ENCODE measurements at places on chromosomes 12 and 14. TPM values are rescaled to one million over a fixed set of nuclear protein-coding genes. Genes with fewer than 3 reads are reported as not detected.
A peak's percentile ranks its signal among the peaks of the same experiment; 100 is the strongest.

The FSCB gene
- 0.12 TPM for total RNA-seq

The SLC38A2 gene
- 284 TPM for total RNA-seq

The TAMALIN gene
- 85.5 TPM for total RNA-seq

The CIROP gene
- total RNA-seq = not detected

The PMCH gene
- not detected for total RNA-seq

The ACVRL1 gene
- total RNA-seq = 242 TPM

The IRAK3 gene
- 50.7 TPM for total RNA-seq

The ALDH1L2 gene
- total RNA-seq = 9.7 TPM

The DYRK4 gene
- 41.4 TPM for total RNA-seq

GRCh38 chr12:108649669-108650068 is 16.0 kb upstream of the SELPLG start:
- DNase-seq = no peak
- no peak overlapping the region for H3K4me3 ChIP-seq
- peaks cover 81% of the 10 kb centered on the region for H3K36me3 ChIP-seq
- H3K27me3 ChIP-seq = no peaks in the 10 kb centered on the region

DNA sequence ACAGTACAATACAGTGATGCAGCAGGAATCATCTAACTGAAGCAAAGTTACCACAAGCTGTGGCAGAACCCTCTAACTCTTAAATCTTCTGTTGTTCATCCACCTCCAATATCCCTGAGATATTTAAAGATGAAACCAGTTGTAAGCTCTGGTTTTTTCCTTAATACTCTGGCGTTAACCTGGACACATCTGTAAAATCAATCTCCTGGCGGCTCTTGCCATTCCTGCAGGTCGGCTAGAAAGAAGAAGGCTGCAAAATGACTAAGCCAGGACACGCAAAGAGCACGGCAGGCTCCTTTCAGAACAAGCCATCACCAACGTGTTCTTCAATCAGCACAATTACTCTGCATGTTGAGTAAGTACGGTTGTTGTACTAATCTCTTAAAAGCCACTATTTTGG is 309.3 kb downstream of the MED13L start:
- DNase-seq = no peak
- H3K4me3 ChIP-seq = no peak overlapping the region
- peaks cover 4% of the 10 kb centered on the region for H3K4me1 ChIP-seq
- no peaks in the 10 kb centered on the region for H3K27me3 ChIP-seq
- H3K36me3 ChIP-seq = peaks cover 99% of the 10 kb centered on the region
- no peak overlapping the region for H3K27ac ChIP-seq

DNA sequence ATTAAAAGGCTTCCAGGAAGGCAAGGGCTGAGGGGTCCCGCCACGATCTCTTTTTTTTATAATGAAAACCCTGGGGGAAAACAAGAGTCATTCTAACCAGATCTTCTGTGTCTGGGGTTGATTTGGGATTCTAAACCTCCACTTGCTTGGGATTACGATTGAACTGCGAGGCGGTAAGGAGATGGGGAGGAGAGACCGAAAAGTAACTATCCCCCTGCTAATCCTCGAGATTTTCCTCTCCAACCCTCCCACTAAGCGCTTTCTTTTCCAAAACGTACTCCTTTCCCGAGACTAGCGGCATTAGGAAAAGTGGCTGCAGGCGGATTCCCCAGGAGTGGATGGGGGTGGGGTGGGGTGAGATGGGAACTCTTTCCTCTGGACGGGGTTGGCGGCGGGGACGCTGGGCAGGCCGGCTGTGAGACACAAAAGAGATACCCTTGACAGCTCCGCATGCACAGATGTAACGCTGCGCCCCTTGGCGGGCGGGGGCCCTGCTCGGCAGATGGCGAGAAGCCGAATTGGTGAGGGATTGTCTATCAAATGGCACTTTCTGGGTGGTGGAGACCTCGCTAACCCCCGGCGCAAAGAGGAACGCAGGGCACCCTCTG is 830 bp upstream of the SRRM4 start:
- H3K4me3 ChIP-seq = no peak overlapping the region
- peaks cover 7% of the 10 kb centered on the region for H3K4me1 ChIP-seq
- H3K27me3 ChIP-seq = peaks cover 51% of the 10 kb centered on the region
- H3K27ac ChIP-seq = no peak overlapping the region
- H3K36me3 ChIP-seq = no peaks in the 10 kb centered on the region
- DNase-seq = no peak

DNA sequence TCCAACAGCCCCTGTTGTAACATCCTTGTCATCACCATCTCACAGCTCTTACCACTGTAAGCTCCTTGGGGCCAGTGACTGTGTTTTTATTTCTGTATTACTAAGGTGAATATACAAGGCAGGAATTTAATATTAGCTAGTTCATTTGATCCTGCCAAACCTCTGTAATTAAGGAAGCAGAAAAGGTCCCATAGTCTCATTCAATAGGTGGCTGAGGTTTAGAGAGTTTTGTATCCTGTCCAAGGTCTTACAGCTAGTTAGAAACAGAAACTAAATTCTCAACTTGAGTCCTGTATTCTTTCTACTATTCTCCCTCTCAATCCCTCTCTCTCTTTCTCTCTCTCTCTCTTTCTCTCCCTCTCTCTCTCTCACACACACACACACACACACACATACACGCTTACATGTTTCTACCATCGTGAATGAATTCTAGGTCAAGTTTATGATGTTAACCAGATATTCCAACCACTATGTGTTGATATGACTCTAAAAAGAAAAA is 543 bp upstream of the GLIPR1 start:
- H3K36me3 ChIP-seq = no peaks in the 10 kb centered on the region
- H3K27me3 ChIP-seq = no peaks in the 10 kb centered on the region
- peak overlapping the region; percentile 48 for H3K4me3 ChIP-seq
- DNase-seq = no peak
- peak overlapping the region; percentile 82 for H3K27ac ChIP-seq

DNA sequence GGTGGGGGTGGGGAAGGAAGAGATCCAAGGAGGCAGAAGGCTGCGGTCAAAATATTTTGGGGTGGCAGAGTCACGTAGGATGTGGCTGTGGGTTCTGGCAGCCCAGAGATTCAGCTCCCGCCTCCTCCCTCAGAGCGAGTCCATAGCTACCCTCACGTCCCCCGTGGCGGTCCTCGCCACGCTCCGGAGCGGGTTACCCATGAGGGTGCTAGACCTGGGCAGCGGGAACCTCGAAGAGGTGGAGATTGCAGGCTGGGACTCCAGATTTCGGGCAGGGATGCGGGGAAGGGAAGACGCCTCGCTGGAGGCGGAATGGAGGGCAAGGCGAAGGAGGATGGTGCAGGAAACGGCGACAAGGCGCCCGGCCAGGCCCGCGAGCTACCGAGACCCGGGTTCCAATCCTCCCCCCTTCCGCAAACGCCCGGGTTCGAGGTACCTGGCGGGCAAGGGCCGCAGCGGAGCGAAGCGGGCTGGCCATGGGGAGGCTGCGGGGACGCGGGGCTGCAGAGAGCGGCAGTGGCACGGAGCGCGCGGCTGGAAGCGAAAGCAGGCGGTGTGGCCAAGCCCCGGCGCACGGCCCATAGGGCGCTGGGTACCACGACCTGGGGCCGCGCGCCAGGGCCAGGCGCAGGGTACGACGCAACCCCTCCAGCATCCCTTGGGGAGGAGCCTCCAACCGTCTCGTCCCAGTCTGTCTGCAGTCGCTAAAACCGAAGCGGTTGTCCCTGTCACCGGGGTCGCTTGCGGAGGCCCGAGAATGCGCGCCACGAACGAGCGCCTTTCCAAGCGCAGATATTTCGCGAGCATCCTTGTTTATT is 46.2 kb downstream of the BCAT1 start:
- H3K36me3 ChIP-seq = no peaks in the 10 kb centered on the region
- peak; percentile 63 for DNase-seq
- peaks cover 34% of the 10 kb centered on the region for H3K4me1 ChIP-seq

GRCh38 chr12:129844662-129845220 is 59.1 kb downstream of the TMEM132D start:
- no peak overlapping the region for H3K4me3 ChIP-seq
- H3K4me1 ChIP-seq = no peaks in the 10 kb centered on the region
- no peak for DNase-seq
- peaks cover 4% of the 10 kb centered on the region for H3K27me3 ChIP-seq
- no peak overlapping the region for H3K27ac ChIP-seq
- H3K36me3 ChIP-seq = no peaks in the 10 kb centered on the region

GRCh38 chr12:98439981-98440581 is 75.3 kb upstream of the TMPO start:
- peak overlapping the region; percentile 11 for H3K4me3 ChIP-seq
- no peaks in the 10 kb centered on the region for H3K36me3 ChIP-seq
- peak overlapping the region; percentile 78 for H3K27ac ChIP-seq
- H3K27me3 ChIP-seq = no peaks in the 10 kb centered on the region
- DNase-seq = peak; percentile 70

DNA sequence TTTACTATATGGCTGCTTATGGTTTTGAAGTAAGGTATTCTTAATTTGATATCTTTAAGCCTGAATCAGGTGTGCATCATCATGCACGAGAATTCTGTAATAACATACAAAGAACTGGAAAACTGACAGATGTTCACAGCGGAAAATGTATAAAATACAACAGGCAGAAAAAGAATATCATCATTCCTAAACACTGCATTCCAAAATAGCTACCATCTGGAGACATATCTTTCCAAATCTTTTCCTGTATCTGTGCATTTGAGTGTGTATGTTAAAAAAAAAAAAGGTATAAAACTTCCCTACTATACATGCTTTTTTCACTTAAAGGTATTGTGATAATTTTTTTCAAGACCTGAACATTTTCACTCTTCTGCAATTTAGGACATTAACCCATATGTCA is 13.7 kb downstream of the PTPRO start:
- H3K36me3 ChIP-seq = no peaks in the 10 kb centered on the region
- no peak overlapping the region for H3K4me3 ChIP-seq
- H3K4me1 ChIP-seq = no peaks in the 10 kb centered on the region

- no peaks in the 10 kb centered on the region for H3K36me3 ChIP-seq
- H3K27me3 ChIP-seq = peaks cover 15% of the 10 kb centered on the region
- no peak overlapping the region for H3K4me3 ChIP-seq
- no peaks in the 10 kb centered on the region for H3K4me1 ChIP-seq
Measured at GRCh38 chr14:99254328-99255009, 17.5 kb downstream of the BCL11B start.

GRCh38 chr14:92549105-92549858 is 35.7 kb downstream of the RIN3 start:
- H3K4me1 ChIP-seq = peaks cover 51% of the 10 kb centered on the region
- H3K27ac ChIP-seq = peak overlapping the region; percentile 77
- H3K4me3 ChIP-seq = no peak overlapping the region
- no peaks in the 10 kb centered on the region for H3K36me3 ChIP-seq
- DNase-seq = no peak

GRCh38 chr12:47105914-47106674 is 26.3 kb upstream of the AMIGO2 start:
- H3K4me3 ChIP-seq = no peak overlapping the region
- H3K36me3 ChIP-seq = no peaks in the 10 kb centered on the region
- DNase-seq = no peak

GRCh38 chr12:101642115-101643067 is 47.6 kb downstream of the MYBPC1 start:
- H3K27me3 ChIP-seq = peaks cover 9% of the 10 kb centered on the region
- peak; percentile 59 for DNase-seq
- H3K4me1 ChIP-seq = no peaks in the 10 kb centered on the region
- no peaks in the 10 kb centered on the region for H3K36me3 ChIP-seq
- H3K27ac ChIP-seq = no peak overlapping the region

DNA sequence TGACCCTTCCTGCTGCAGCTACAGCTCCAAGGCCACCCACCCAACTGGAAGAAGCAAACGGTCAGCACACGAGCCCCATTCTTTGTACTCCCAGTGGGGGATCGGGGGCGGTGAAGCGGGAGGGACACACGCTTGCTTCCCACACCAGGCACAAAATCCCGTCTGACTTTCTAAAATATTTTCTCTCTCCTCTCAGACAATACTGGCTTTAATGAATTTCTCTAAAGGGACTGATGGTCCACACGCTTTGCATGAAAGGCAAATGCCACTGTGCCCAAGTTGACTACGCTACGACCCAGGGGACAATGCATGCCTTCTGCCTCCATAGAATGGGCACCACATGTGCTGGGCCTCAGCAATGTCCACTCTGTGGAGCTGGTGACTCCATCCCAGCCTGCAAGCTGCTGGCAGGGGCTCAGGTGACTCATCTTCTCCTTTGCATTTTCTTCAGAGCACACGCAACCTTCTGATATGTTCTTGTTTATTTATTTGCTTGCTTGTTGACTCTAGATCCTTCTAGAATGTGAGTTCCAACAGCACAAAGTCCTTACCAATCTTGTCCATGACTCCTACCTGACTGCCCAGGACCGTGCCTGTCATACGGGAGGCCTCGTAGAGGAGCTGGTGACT is 15.6 kb downstream of the SYNE3 start:
- DNase-seq = no peak
- peaks cover 10% of the 10 kb centered on the region for H3K36me3 ChIP-seq
- H3K27ac ChIP-seq = no peak overlapping the region
- peaks cover 46% of the 10 kb centered on the region for H3K4me1 ChIP-seq
- H3K27me3 ChIP-seq = no peaks in the 10 kb centered on the region

GRCh38 chr12:21169878-21170472 is 39.0 kb downstream of the SLCO1B1 start:
- no peak overlapping the region for H3K27ac ChIP-seq
- H3K27me3 ChIP-seq = no peaks in the 10 kb centered on the region
- no peaks in the 10 kb centered on the region for H3K36me3 ChIP-seq
- no peak for DNase-seq

DNA sequence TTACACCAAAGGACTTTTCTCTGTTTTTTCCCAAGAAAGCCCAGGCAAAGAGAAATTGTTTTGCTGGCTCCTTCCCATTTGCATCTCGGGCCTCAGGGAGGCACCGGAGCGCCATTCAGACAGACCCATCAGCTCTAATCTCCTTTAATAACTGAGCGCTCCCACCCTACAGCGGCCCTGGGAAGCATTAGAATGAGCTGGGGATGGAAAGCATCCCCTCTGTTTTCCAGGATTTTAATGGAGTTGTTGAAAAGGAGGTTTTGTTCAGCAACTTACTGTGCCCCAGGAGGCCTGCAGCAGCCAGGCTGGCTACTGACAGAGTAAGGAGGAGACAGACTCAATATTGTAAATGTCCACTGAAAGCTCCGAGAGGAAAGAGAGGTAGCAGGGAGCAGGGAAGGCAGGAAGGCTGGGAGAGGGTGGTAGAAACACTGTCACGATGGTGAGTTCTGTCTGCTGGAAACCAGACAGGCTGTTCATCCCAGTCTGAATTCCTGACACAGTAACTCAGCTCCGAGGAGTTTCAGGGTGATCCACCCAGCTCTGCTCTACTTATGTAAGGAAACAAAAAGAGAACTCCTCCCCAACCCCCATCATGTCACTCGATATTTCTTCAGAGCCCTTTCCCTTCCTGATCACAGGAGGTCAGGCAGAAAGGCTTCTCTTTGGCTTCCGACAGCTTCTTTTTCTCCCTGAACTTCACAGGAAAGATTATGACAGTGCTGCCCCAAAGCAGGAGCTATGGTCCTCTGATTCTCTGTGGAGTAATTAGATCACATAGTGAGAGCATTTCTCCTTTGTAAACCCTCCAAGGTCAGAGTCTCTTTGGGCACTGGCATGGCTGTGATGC is 62.5 kb upstream of the TMEM132D start:
- no peak overlapping the region for H3K27ac ChIP-seq
- peaks cover 7% of the 10 kb centered on the region for H3K27me3 ChIP-seq
- DNase-seq = no peak

- H3K27ac ChIP-seq = no peak overlapping the region
- H3K36me3 ChIP-seq = no peaks in the 10 kb centered on the region
- no peak overlapping the region for H3K4me3 ChIP-seq
- no peaks in the 10 kb centered on the region for H3K27me3 ChIP-seq
- H3K4me1 ChIP-seq = peaks cover 47% of the 10 kb centered on the region
- DNase-seq = no peak
Measured at GRCh38 chr14:93317875-93318807, 14.7 kb downstream of the BTBD7 start.

GRCh38 chr12:122022393-122023338 is 982 bp downstream of the BCL7A start:
- peaks cover 8% of the 10 kb centered on the region for H3K27me3 ChIP-seq
- H3K4me3 ChIP-seq = peak overlapping the region; percentile 75
- peak overlapping the region; percentile 77 for H3K27ac ChIP-seq
- H3K36me3 ChIP-seq = no peaks in the 10 kb centered on the region
- no peak for DNase-seq

Data from lower lobe of right lung (tissue), 2 donors.